ENCODE measurements at places on chromosomes 12 and 14.

DNA sequence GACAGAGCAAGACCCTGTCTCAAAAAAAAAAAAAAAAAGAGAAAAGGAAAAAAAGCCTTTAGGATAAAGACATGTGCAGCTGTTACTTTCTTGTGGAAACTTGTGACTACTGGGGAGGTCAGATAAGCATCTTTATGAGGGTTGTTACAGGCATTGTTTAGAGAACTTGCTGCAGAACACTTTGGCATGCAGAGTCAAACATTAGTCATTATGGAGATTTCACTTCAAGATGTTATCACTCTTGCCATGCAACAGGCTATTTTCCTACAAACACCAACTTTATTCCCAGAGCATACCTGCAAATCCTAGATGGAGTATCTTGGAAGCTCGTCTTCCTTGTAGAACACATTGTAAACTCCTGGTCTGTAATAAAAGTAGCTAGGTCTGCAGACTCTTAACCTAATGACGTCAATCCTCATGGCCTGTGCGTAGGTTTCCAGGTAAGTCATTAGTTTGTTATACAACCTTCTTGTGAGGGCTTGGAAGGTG, 36.3 kb upstream of the WDR89 start:
- no peak for DNase-seq

DNA sequence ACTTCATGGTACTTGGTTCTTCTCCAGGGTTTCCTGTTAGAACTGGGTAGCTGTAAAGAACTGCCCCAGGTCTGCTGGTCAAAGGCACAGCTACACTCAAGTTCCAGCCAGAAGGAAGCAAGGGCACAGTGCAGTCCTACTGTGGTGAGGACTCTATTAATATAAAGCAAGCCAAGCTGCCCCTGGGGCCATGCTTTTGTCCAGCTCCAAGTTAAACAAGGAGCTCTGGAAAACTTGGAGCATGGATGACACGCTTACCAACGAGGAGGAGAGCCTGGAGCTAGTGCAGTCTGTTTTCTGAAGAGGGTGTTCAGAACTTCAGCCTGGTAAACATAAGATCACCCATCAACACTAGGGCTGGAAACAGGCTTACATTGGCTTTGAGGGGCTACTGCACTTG, 4.0 kb downstream of the FZD10 start:
- no peak for DNase-seq

DNA sequence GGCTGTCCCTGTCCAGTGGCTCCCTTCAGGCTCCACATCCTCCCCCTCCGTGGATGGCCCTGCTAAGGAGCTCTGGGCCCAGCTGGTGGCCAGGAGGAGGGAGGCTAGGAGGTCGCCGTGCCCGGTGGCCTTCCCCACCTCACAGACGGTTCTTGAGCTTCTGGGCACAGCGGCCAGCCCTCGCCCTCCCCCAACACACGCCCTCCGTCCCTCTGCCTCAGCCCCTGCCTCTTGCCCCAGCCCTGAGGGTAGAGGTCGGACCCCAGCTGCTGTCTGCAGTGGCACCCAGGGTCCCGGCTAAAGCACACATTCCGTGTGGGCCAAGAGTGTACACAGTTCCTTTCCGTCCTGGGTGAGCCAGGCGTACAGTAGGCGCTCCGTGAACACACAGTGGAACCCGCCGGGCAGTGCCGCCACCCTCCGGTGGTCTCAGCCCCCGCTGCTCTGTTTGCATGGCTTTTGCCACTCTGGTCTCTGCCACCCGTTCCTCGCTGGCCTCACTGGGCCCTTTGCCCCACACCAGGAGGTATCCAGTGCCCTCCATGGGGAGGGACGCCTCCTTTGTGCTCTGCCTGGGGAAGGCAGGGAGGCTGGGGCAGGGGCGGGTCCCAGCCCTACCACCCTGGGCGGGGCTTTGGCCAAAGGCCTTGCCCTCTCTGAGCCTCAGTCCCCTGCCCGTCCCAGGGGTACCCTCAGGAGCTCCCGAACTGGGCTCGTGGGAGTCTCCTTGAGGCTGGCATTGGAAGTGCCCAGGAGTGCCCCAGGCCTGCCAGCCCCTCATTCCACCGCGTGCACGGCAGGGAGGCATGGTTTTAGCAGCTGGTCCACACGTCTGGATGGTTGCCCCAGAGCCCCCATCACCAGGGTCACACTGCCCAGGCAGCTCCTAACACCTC, 13.0 kb downstream of the TRMT61A start:
- DNase-seq = no peak

DNA sequence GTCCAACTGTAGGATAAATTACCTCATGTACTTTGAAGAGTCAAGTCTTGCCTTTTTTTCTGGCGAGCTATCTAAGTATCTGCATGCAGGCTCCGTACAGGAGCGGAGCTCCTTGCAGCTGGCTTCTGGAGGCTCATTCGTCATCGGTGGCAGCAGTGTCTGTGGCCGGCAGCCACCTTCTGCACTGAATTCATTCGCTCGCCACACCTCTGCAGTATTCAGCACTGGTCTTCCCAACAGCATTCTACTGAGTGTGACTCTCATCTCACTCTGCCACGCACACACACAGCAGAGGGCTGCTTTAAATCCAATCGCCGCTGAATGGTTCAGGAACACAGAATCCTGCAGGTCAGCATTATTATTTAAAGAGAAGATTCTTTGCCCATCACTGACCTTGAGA, 200.0 kb downstream of the GLT1D1 start:
- DNase-seq = no peak

GRCh38 chr12:16359512-16360491, 12.4 kb downstream of the MGST1 start:
- no peak for DNase-seq

All from NCI-H2081 treated with DMSO at 0.1 percent for 48 hours (cell line).